Lung microvascular endothelial cell (primary cell): ENCODE measurements at places on chromosomes 5 and 9. TPM values are rescaled to one million over a fixed set of nuclear protein-coding genes. Genes with fewer than 3 reads are reported as not detected.

The ORM2 gene
- total RNA-seq, result not detected in 2 replicates

The SPTLC1 gene
- 76.1 and 105 TPM in 2 replicates for total RNA-seq

The IFNB1 gene
- not detected in 2 replicates for total RNA-seq

The PROB1 gene
- total RNA-seq, result 2.8 and 7.3 TPM in 2 replicates

The WNT8A gene
- total RNA-seq, result not detected in 2 replicates

The HK3 gene
- total RNA-seq, result not detected in 2 replicates

The GPX3 gene
- 5.0 and 6.3 TPM in 2 replicates for total RNA-seq

The ANXA1 gene
- 311 and 467 TPM in 2 replicates for total RNA-seq

The LMX1B gene
- total RNA-seq, result not detected in 2 replicates

The TAF11L10 gene
- total RNA-seq, result not detected in 2 replicates
